Hematopoietic multipotent progenitor cell treated with erythropoietin and hydrocortisone succinate and interleukin-3 and kit ligand, for 6 days (in vitro differentiated cells): ENCODE measurements at places on chromosomes 7 and 10.

DNA sequence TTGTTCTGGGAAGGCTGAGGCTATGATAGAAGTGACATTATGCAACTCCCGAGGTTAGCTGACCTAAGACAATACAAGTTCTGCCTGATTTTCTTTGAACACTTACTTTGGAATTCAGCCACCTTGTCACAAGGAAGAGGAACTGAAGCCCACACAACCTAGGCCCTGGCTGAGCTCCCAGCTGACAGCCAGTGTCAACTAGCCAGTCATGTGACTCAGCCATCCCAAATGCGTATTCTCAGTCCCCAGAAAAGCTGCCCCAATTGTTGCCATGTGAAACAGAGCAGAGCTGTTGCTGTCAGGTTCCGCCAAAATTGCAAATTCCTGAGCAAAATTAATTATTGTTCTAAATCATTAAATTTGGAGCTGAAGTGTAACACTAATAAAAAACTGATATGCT is 1010.0 kb downstream of the XPNPEP1 start:
- DNase-seq, result no peak

- no peak for DNase-seq
Measured at GRCh38 chr10:124419635-124420034, 912 bp upstream of the OAT start.

- DNase-seq, result no peak
Measured at GRCh38 chr7:44212018-44212417, 11.2 kb downstream of the YKT6 start.

- DNase-seq, result peak; percentile 69
Measured at GRCh38 chr10:22690614-22691431, 23.6 kb downstream of the PIP4K2A start.

- no peak for DNase-seq
Measured at GRCh38 chr10:91800756-91801155, 2.5 kb downstream of the TNKS2 start.

- no peak for DNase-seq
Measured at GRCh38 chr7:128084896-128085608, 53.8 kb upstream of the LRRC4 start.

GRCh38 chr7:2441430-2442058 is 34.7 kb downstream of the GRIFIN start:
- DNase-seq, result no peak

DNA sequence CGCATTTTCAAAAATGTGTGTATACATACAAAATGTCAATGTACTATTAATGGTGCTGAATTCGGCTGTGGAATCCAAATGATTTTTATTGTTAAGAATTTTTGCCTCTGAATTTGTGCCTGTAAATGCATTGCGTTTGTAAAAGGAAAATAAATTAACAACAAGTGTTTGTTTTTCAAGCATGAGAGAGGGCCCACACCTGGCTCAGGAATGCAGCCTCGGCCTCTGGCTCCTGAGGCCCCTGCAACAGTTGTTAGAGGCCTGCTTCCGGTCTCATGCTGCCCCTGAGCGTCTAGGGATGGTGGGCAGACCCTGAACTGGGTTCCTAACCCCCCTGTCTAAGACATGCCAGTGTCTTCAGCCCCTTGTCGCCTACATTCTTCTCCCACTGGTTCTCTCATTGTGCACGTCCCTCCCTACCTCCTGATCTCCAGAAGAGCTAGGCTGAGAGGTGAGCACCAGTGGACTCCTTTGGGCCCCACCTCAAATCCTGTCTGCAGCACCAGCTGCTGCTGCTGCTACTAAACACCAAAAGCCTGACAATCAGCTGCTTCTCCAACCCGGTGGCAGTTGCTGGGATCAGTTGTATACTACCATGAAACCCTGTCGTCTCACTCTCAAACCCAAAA is 1.9 kb upstream of the BTBD16 start:
- DNase-seq, result no peak

GRCh38 chr10:43249151-43249961 is 17.5 kb downstream of the RASGEF1A start:
- DNase-seq, result no peak

DNA sequence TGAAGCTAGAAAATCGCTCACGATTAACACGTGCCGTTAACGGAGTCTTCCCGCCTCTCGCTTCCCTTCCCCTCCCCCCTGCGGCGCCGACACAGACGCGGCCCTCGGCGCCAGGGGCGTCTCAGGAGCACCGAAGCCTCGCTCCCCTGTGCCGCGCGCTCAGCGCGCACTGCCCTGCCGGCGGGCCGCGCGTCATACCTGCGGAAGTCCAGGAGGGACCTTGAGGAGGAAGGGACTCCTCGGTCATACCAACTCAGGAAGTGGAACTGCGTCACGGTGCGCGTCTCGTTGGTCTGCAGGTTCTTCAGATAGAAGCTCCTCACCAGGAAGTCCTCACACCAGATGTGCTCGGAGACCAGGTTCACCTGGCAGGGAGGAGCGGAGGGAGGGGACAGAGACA is 239.6 kb downstream of the DNAJB6 start:
- DNase-seq, result no peak

DNA sequence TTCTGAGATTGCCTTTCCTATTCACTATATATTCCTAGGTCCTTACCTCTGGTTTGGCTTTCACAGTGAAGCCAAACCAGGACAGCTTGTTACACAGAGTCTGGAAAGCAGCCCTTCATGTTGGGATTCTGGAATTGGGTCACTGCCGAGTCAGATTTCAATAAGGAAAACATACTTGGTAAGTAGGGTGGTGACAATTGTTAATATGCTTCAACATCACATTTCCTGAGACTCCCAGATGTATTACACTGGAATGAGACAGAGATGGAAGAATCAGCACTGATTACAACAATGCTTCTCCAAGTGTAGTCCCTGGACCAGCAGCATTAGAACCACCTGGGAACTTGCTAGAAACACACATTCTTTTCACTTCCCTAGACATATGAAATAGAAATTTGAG is 268.9 kb upstream of the SEMA3C start:
- no peak for DNase-seq

DNA sequence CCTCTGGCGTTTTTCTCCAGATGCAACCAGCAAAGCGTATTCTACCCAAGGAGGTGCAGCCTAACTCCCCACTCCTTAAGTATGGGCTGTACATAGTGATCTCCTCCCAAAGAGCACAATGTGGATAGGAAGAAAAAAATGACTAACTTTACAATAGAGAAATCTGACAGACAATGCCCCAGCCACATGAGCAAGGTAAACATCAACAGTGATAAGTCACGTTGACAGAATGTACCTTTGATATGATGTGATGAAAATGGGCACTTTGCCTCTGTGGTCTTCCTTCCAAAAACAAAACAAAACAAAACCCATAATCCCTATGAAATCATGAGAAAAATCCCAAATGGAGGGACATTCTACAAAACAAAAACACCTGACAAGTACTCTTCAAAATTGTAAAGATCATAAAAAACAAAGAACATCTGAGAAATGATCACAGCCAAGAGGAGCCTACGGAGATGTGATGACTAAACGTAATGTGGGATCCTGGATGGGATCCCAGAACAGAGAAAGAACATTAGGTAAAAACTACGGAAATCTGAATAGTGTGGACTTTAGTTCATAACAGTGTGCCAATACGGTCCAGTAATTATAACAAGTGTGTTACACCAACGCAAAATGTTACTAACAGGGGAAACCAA is 50.6 kb downstream of the ABLIM1 start:
- DNase-seq, result no peak

- DNase-seq, result no peak
Measured at GRCh38 chr7:27176524-27176845, 2.4 kb upstream of the HOXA10 start.

DNA sequence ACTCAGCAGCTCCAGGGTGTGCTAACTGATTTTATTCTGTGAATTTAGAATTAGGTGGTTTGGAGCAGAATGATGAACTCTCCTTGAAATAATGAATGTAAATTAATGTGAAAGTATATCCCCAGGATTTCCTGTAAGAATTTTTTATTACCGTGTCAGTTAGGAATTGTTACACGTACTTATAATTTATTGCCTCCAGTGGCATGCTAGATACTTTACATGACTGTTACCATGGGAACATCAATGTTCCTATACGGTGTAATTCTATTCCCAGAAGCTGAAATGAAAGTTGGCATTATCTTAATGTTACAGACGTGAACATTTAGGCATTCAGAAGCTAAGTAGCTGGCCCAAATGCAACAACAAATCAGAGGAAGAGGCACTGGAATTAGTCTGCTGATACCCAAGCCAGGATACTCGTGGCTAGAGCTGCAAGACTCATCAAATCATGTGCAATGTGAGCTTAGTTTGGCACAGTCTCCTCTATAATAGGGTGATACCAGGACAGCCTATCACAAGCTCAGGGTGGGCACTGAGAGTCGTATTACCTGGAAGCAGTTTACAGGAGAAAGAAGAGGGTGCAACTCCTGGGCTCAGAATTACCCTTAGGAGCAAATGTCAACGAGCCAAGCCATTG is 30.0 kb upstream of the PRKAR2B start:
- peak; percentile 70 for DNase-seq

DNA sequence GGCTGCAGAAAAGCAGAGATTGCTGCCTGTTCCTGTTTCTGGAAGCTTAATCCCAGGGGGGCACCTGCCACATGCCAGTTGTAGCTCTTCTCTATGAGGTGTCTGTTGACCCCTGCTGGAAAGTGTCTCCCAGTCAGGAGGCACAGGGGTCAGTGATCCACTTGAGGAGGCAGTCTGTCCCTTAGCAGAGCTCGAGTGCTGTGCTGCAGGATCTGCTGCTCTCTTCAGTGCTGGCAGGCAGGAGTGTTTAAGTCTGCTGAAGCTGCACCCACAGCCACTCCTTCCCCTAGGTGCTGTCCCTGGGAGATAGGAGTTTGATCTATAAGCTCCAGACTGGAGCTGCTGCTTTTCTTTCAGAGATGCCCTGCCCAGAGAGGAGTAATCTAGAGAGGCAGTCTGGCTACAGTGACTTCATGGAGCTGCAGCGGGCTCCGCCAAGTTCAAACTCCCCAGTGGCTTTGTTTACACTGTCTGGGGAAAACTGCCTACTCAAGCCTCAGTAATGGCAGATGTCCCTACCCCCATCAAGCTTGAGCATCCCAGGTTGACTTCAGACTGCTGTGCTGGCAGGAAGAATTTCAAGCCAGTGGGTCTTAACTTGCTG is 57.6 kb upstream of the CROT start:
- DNase-seq, result no peak

- DNase-seq, result no peak
Measured at GRCh38 chr10:120460776-120461175, 3.7 kb downstream of the PLPP4 start.

- no peak for DNase-seq
Measured at GRCh38 chr10:1468811-1469210, 268.5 kb downstream of the ADARB2 start.

DNA sequence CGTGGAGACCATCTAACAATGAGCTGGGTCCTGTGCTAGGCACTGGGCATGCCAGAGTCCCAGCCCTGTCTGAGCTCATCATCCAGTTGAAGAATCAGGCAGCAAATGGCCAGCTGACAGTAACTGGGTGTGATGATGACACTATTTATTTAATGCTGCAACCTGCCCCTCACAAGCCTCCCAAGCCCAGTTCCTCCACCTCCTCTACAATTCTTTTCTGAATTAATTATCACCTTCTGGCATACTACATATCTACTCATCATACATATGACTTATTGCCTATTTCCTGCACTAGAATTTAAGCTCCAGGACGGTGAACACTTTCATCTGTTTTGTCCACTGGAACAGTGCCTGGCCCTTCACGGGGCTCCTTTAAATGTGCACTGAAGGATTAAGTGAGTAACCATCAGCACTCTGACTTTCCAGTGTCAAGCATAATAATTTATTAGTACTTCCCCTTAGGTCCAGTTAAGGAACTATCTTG is 96.7 kb upstream of the LAMB4 start:
- DNase-seq, result no peak

DNA sequence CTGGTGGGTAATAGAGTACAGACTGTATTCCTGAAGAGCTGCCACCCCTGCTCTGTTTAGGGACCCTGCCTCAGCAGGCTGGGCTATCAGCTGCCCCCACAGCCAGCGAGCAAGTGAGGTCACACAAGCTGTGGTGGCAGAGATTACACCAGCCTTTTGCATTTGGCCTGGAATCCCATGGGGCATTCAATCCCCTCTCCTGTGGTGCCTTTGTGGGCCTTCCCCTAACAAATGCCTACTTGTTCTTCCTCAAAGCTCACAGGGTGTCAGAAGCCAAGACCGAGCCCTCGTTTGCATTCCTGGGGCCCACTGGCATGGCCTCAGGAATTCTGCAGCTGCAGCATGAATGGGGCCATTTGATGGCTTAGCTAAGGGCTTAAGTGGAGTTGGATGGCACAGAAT is 212.7 kb upstream of the PHYHIPL start:
- DNase-seq, result no peak

GRCh38 chr7:390761-391410 is 100.9 kb downstream of the FOXL3 start:
- no peak for DNase-seq

- DNase-seq, result no peak
Measured at GRCh38 chr7:94323844-94324243, 70.9 kb upstream of the COL1A2 start.

DNA sequence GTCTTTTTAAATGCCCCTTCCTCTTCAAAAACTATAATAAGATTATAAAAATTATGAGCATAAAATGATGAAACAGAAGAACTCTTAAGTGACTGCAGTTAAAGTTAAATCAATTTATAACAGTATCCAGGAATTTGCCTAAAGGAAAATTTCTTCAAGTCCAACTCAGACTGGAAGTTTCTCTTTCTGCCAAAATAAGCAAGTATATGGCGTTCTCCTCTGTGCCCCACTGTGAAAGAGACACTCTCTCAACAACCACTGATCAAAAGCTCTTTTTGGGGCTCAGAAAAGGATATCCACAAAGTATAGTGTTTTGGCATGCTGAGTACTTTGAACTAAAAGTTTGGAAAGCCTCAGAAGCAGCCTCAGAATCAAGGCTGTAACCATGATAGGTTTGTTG is 139.9 kb downstream of the SKIDA1 start:
- DNase-seq, result no peak

GRCh38 chr7:27302590-27302989 is 60.0 kb downstream of the EVX1 start:
- no peak for DNase-seq

DNA sequence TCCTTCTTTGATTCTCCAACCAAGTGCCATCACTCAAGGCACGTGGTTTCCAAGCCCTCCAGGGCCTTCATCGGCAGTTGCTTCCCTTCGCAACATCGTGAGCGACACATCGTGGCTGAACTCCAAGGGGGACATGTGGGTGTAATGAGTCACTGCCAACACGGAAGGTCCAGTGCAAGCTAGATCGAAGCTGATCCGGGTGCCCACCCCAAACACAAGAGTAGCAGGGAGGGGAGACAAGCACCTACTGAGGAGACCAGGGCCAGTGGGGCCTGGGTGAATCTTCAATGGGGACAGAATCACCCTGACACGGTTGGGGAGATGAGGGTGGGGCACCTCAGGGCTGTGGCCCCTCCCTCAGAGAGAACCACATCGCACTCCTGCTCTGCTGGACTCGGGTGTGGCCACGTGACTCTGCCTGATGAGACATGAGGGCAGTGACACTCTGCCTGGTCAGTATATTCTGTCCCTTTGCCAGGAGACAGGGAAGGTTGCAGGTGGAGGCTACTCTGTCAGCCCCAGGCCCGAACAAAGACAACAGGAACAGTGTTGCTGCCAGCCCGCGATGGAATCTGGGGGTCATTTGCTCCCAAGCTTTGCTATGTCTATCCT is 36.8 kb upstream of the HSPA12A start:
- no peak for DNase-seq
